ENCODE measurements at places on chromosomes 1 and 21. TPM values are rescaled to one million over a fixed set of nuclear protein-coding genes. Genes with fewer than 3 reads are reported as not detected.

Gene AIRE
- total RNA-seq = not detected

Gene TNNT2
- 0.39 TPM for total RNA-seq

Gene ADORA1
- 0.65 TPM for total RNA-seq

Gene ZNF648
- total RNA-seq = not detected

Gene RNU1-4
- not detected for total RNA-seq

Gene PLA2G5
- not detected for total RNA-seq

Gene C1orf56
- total RNA-seq = 8.6 TPM

Gene TMCC2
- total RNA-seq = 1.6 TPM

Gene KLHDC7A
- total RNA-seq = 1.3 TPM

Gene MAP1LC3C
- total RNA-seq = not detected

Gene CD247
- 0.21 TPM for total RNA-seq

Gene BTBD19
- total RNA-seq = 1.8 TPM

Gene TENT5C
- 0.07 TPM for total RNA-seq

Gene P3H1
- total RNA-seq = 27.5 TPM

Gene FCRLA
- not detected for total RNA-seq

Gene WNT4
- total RNA-seq = 0.31 TPM

Gene SH3D21
- total RNA-seq = 2.8 TPM

Gene CYP4A11
- total RNA-seq = not detected

Gene PKLR
- total RNA-seq = not detected

Gene PGLYRP3
- total RNA-seq = not detected

Gene ASCL5
- 0.10 TPM for total RNA-seq
